HepG2 (cell line): ENCODE measurements at places on chromosomes 7 and 10.

GRCh38 chr10:75019370-75019769 is 92.1 kb upstream of the SAMD8 start:
- DNase-seq, result no peak

GRCh38 chr7:72098807-72099580 is 313.1 kb downstream of the CALN1 start:
- DNase-seq, result no peak

GRCh38 chr10:131658476-131659110 is 242.2 kb upstream of the PPP2R2D start:
- no peak for DNase-seq

- no peak for DNase-seq
Measured at GRCh38 chr10:63631991-63632390, 110.8 kb downstream of the REEP3 start.

DNA sequence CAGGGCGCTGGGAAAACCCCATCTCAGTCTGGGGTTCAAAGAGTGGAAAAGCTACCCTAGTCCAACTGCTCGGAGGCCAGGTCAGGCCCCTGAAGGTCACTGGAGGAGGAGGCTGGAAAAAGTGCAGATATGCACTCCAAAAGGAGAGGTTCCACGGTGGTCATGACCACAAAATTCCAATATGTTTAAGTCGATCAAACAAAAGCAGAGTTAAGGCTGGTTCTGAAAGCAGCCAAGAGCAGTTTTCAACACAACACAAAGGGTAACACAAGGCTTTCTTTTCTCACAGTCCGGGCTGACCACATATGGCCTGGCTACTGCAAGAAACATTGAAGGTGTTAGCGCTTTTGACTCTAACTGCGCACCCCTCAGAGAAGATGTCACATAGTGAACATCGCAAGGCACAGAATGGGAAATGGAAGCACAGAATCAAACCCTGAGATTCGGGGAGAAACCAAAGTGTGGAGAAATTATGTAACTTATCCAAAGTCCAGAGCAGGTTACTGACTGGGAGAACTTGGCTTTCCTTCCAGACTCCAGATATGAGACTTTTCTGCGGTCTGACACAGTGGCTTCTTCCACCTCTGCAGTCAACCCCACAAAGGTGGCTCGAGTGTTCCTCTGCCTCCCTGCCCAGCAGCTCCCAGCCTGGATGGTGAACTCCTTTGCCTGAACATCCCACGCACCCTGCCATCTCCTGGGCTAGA is 1.3 kb upstream of the GRB10 start:
- DNase-seq, result no peak

DNA sequence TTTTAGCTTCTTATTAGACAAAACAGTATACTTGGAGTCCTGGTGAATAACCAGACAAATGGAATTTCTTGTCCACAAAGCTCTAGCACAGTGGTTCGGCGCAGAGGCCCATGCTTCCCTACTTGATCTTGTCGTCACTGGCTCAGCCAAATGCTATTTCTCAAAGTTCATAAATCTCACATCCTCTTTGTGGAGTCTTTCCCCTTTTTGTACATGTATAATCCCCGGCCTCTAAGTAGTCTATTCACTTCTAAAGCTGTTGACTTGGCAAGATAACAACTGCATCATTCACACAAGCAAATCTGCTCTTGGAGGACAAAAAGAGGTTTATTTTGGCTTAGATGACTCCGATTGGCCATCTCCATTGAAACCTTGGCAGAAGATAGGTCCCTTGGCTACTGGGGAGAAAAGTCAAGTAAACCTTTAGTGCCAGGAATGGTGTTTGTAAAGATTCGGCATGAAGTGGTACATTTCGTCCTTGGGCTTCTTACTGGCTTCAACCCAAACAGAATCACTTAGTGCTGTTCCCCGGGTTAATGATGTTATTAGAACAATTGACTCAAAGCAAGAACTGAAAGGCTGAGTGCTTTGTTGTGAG is 5.1 kb upstream of the AKR1E2 start:
- DNase-seq, result no peak

DNA sequence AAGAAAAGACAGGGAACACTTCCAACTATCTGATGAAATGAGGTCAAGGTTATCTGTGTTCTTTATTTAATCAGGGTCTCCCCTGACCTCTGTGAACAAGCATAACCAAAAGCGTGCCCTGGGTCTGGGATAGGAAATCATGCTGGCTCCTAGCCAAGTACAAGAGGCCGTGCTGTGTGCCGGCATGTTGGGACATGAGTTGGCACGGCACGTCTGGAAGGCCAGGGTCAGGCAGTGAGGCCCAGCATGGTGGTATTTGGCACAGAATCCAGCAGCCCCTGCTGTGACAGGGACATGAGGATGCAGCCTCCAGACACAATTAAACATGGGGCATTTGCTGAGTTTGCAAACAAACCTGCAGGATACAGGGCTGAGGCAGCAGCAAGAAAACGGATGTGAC is 320.4 kb downstream of the PLXNA4 start:
- DNase-seq, result peak; percentile 20

DNA sequence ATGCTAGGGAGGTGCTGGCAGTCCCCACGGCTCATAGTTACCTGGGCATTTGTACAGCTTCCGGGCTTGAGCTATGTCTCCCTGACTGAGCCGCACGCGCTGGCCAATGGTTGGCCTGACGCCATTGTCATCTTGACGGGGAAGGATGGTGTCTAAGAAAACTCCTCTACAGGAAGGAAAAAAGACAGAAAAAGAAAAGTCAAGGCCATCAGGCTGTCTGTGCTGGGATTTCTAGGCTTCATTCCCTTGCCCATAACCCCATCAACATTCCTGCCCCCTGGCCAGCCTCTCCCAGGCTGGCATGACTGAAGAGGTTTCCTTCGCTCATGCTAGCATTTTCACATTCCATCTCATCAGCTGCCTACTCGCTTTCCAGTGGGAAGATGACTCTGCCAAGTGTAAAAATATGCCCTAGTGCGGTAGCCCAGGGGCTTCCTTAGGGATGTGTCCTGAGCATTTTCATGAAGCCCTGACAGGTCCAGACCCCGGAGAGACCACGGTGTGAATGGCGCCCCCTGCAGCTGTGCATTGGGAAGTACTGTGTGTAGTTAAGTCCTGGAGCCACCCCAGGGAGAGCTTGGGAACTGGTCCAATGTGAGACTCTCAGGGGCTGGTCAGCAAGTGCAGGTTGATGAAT is 54.5 kb upstream of the OPALIN start:
- no peak for DNase-seq

DNA sequence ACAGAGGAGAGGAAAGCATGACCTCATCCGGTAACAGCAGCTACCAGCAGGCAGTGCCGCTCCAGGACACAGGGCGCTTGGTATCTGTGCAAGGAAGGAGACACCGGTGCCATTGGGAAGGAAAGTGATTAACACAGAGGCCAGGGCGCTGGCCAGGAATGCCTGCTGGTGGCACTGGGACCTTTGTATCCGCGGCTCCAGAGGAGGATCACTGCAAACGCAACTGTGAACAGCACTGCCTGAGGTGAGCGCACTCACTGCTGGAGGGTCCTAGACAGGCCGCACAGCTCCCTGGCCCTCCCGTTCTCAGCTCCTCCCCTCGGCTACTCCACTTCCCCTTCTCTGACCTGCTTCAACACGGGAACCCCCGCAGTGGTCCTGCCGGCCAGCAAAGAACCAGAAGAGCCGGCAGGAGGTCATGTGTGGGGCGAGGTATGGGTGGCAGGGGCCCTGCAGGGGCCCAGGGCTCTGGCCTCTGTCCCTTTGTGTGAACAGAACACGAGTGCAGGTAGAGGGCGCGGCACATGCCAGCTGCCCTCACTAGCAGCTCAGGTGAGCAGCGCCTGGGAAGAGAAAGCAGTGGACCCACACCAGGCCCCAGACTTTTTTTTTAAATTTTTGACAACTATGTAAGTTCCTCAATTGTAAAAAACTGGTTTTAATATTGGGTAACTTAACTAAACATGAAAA is 107.6 kb downstream of the VIPR2 start:
- no peak for DNase-seq

GRCh38 chr7:73844131-73844547 is 1.8 kb upstream of the METTL27 start:
- no peak for DNase-seq

GRCh38 chr10:112177247-112177646 is 6.3 kb downstream of the GPAM start:
- peak; percentile 92 for DNase-seq

- no peak for DNase-seq
Measured at GRCh38 chr10:122949296-122949695, 4.7 kb downstream of the C10orf88 start.

DNA sequence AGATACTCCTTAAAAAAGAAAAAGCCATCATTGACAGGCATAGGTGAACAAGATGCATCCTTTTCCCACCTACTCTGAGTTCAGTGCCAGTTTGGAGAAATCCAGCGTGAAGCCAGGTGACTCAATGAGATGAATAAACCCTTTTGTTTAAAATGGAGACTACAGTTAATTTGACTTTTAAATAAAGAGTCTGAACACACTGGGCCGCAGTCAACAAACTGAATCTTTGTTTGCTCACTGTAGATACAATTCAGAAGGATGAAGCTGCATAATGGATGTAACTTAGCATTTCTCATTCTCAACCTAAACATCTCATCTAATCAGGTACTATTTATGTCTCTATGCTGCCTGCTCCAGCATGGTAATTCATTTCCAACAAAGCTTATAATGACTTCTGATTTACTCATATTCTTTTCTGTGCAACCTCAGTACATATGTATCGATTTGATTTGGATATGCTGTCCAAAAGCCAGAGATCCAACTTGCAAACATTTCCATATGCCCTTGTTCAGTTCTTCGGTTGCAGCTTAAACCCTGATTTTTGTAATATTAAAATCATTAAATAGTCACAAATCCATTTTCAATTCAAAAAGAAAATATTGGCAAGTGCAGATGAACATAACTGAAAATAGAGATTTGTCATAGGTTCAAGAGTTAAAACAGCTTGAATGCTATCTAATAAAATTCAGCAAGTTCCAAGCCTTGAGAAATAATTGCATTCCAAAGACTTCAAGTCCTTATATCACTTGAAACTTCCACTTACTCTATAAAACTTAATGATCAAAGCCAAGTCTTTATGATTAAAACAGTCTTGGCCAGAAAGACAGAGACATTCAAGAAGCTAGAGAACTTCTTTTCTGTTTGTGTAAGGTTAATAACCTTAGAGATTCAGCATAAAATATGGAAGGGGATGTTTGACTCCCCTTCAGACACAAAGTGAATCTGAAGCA is 67.8 kb downstream of the CPVL start:
- DNase-seq, result no peak

GRCh38 chr7:81231301-81231838 is 312.5 kb upstream of the SEMA3C start:
- no peak for DNase-seq

GRCh38 chr7:18225067-18225466 is 197.4 kb upstream of the PRPS1L1 start:
- DNase-seq, result no peak

DNA sequence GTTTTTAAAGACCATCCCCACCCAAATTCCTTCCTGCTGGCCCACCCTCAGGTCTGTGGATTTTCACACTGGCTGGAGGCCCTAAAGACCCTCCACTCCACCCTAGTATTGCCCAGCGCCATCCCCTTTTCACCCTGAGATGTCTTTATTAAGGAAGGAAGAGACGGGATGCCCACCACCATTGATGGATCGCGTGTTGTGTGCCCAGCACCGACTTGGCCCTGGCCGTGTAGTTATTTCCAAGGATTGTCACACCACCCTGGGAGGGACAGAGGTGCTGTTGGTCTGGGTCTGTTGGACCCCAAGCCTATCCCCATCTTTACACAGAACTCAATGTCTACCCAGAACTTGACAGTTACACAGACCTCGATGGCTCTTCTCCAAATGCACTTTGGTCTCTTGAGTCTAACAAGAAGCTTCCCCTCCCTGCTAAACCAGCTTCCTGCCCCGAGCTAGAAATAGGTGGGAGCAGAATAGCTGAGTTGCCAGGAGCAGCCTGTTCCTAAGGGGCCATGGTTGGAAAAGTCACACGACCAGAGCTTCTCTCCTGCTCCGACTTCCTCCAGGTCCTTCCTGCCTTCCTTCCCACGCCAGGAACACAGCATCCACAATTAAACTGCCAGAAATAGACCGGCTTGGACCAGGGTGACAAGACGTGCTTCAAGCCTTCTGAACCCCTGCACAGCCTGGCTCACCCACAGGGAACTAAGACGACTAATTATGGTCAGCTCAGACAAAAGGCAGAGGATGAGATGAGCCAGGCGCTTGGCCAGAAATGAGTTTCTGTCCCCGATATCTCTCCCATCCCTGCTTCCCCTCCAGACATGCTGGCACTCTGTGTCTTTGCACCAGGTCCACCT is 139.5 kb upstream of the CHST15 start:
- no peak for DNase-seq

DNA sequence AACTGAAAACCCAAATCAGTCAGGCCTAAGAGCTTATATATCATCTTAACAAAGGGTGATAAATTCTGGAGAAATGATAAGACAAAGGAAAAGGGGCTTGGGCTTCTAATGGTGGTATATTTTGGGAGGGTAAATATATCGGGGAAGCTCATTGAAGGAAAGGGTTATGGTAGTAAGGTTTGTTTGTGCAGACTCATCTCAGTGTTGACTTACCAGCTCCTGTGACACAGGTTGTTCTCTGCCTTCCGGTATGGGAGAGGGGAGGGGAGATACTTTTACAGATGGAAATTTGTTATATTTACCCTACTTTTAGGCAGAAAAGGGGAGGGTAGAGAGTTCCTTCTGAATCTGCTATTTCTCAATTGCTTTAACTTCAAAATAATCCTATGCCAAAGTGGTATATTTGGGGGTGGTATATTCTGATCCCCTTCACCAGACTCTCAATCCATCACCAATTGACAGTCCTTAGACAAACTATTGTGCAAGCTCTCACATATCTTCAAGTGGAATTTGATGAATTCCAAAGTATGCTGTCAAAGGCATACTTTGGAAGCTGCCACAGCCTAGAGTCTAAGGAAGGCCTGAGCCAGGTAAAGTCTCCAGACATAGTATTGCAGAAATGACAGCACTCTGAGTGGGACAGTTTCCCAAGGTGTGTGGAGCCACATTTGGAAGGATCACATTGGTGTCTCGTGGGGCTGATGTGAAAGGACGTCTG is 13.3 kb upstream of the PAPSS2 start:
- peak; percentile 45 for DNase-seq

GRCh38 chr7:29891766-29892165 is 85.5 kb downstream of the WIPF3 start:
- DNase-seq, result no peak

DNA sequence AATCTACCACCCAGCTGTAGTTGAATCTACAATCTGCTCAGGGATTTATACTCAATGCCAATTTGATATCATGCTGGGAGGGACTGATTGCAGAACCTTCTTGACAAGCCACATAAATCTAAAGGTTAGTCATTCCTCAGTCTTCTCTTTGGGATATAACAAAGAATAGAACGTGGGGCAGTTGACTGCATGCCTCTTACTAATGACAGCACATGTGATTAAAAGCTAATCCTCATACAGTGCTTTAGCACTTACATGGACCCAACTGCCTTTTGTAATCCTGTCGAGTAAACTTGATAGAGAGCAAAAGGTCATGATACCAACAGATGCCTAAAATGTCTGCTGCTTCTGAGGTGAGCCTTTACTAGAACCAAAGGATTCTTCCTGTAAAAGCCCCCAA is 12.3 kb downstream of the KLHL7 start:
- DNase-seq, result no peak

- no peak for DNase-seq
Measured at GRCh38 chr10:88181902-88182600, 318.6 kb downstream of the PTEN start.
